Thymus (tissue), 14 donors: ENCODE measurements at places on chromosomes 1 and 21. TPM values are rescaled to one million over a fixed set of nuclear protein-coding genes. Genes with fewer than 3 reads are reported as not detected.

The HCRTR1 gene
- 0.02 TPM for polyA plus RNA-seq

The PDC gene
- 0.46 TPM for polyA plus RNA-seq

The SYTL1 gene
- polyA plus RNA-seq, result 167 TPM

DNA sequence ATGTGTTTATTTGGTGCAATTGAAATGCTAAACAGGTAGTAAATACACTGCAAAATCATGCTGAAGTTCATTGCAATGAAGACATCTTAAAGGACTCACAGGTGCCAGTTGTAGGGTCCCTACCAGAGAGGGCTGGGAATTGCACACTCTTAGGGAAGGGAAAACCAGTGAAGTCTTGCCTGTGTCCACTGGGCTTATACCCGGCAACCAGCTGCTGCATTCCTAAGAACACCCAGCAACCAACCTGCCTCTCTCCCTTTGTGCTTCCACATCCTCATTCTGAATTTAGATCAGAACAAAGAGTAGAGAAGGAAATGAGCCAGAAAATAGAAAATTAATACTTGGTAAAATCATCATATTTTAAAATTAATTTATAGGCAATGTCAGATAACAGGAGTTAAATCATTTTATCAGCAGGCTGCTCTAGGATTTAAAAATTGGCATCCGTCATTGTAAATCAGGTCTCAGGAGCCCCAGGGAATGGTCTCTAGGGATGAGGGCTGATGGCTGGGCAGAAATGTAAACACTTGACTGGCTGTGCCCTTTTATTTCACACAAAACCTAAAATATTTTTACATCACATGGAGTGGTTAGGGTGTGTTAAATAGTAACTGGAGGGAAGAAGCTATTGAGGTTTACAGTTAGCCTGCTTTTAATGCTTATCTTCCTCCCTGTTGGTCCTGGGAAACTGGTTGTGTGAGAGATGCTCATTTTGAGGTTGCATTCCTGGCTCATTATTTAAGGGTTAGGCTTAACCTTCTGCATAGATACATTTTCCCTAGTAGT lies 31.3 kb downstream of the PTGFRN start:
- no peaks in the 10 kb centered on the region for H3K27me3 ChIP-seq
- H3K4me3 ChIP-seq, result no peak overlapping the region
- H3K4me1 ChIP-seq, result no peaks in the 10 kb centered on the region
- H3K27ac ChIP-seq, result no peak overlapping the region

DNA sequence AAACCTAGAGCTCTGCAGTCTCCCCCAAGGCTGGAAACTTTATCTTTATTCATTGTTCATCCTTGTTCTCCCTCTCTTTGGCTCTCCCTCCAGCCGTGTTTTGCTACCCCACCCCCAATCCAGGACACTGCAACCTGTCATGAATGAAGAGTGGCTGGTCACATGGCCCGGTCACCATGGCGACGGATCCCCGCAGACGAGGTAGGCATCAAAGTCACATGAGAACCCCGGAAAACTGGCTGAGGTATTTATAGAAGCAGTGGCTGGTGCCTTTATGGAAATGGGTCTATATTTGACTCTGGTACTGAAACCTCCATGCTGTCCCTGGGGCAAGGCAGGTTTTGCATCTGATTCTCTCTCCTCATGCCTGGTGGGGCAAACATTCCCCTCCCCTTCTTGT lies 13.4 kb upstream of the SLC6A17 start:
- H3K27me3 ChIP-seq, result peaks cover 2% of the 10 kb centered on the region
- DNase-seq, result peak; percentile 69
- no peak overlapping the region for H3K27ac ChIP-seq

DNA sequence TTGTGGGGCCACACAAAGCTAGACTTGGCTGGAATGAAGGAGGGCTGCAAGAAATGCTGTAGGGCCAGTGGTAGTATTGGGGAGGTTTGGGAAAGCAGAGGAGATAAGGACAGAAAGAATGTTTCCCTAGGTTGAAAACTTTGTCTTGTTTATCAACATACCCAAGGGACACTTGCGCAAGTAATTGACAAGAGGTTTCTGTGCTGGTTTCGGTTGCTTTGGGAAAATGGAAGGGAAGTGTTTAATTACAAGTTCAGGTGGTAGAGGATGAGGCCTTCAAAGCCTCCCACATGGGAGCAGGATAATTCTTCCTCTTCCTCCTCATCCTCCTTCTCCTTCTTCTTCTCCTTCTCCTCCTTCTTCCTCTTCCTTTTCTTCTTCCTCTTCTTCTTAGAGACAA lies 182.1 kb upstream of the LMO4 start:
- H3K27ac ChIP-seq, result no peak overlapping the region
- no peak overlapping the region for H3K4me3 ChIP-seq
- peaks cover 3% of the 10 kb centered on the region for H3K4me1 ChIP-seq
- peaks cover 2% of the 10 kb centered on the region for H3K27me3 ChIP-seq
- no peak for DNase-seq
- H3K36me3 ChIP-seq, result no peaks in the 10 kb centered on the region

The CAPZA1 gene
- polyA plus RNA-seq, result 149 TPM

GRCh38 chr21:15514073-15514946 lies 215.5 kb upstream of the USP25 start:
- H3K27me3 ChIP-seq, result no peaks in the 10 kb centered on the region
- H3K4me1 ChIP-seq, result peaks cover 13% of the 10 kb centered on the region
- H3K27ac ChIP-seq, result peak overlapping the region; percentile 95
- DNase-seq, result peak; percentile 83
- H3K36me3 ChIP-seq, result no peaks in the 10 kb centered on the region
- H3K4me3 ChIP-seq, result no peak overlapping the region
